ENCODE measurements at places on chromosomes 5 and 9.
A peak's percentile ranks its signal among the peaks of the same experiment; 100 is the strongest.

GRCh38 chr5:118791926-118792734 is 196.2 kb downstream of the DTWD2 start:
- no peak for DNase-seq

DNA sequence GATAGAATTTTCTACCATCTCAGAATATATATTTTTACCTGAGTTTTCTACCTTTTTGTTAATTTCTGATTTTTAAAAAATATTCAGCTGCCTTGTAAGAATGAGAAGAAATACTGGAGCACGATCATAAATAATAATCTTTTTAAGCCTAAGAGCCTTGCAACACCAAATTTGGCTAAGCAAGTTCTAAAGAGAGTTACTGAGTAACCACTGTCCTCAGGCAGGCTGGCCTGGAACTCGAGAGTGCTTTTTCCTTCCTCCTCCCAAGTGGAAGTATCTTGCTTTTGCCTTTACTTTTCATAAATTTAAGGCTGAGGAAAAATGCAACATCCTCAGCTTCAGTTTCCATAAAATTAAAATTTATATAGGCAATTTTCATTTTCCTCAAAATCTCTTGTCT is 21.0 kb downstream of the GLRX start:
- DNase-seq = no peak

DNA sequence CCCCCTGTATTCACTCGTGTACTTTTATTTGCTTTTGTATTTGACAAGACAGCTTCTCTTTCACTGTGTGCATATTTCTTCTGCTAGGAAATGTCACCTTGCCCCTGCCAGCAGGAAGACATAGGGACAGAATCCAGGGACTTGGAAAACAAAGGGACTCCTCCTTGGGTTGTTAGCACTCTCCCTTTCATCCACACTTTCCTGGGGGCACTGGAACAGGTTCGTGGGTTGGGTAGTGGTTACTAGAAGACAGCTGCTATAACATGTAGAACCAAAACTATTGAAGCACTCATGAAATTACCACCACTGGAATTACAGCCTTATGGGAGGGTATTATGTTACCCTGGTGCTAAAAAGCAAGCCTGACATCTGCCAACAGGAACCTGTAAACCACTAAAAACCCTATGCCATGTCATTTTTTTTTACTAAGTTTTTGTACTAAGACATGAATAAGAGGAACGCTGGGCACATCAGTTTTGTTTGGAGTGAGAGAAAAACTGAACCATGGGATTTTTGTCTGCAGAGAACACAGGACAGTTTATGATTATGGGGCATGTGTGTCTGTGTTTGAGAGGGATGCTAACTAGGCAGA is 4.7 kb upstream of the CCL28 start:
- DNase-seq = no peak

DNA sequence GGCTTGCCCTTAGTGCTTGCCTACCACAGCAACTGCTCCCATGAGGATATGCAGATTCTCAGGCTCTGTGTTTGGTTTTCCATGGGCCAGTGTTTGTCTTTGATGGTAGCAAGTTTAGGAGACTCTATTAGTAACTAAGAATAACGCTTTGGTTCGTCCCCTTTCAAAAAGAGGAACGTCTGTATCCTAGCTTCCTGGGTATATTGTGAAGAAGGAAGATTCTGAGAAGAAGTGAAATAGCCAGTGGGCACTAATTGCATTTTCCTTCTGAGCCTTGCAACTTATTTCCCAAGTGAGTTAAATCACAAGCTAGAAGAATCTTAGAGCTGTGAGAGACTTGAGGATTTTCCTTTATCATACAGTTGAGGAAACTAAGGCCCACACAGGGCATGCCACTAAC is 376.8 kb downstream of the PIK3R1 start:
- DNase-seq = no peak

DNA sequence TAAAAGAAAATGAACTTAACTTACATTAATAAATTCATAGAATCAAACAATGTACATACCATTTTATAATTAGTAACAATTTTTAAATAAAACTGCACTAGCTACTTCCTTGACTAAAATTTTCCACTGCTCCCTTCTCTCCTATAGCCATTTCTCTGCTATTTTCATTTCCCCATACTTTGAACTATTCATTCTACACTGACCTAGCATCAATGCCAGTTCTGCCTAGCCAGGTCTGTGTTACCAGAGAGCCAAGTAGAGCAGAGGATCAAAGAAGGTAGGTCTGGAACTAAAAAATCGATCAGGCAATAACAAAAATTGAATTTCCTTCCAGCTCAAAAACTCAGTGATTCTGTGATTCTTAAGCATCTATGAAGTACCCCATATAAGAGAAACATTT is 84.5 kb downstream of the ERMP1 start:
- DNase-seq = no peak

GRCh38 chr9:110869931-110870330 is 168.3 kb downstream of the LPAR1 start:
- DNase-seq = no peak

DNA sequence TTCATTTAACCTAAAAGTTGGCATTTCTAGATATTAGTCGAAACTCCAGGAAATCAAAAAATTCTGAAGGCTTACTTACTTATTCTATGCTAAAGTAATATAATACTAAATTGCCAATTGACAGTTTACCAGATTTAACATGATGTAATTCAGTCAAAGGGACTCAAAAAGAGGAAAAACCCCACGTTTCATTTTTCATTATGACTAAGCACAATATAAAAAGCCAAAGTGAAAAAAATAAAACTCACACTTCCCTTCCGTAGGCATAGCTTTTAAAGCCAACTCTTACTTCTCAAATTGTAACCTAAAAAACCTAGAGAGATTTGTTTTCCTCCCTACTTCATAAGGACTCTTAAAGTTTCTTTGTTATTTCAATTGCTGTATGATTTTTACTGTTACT is 146.6 kb downstream of the RAPGEF6 start:
- DNase-seq = no peak

GRCh38 chr9:25472681-25473080 is 205.6 kb downstream of the TUSC1 start:
- DNase-seq = no peak

GRCh38 chr5:140196115-140196814 is 21.3 kb downstream of the CYSTM1 start:
- DNase-seq = no peak

DNA sequence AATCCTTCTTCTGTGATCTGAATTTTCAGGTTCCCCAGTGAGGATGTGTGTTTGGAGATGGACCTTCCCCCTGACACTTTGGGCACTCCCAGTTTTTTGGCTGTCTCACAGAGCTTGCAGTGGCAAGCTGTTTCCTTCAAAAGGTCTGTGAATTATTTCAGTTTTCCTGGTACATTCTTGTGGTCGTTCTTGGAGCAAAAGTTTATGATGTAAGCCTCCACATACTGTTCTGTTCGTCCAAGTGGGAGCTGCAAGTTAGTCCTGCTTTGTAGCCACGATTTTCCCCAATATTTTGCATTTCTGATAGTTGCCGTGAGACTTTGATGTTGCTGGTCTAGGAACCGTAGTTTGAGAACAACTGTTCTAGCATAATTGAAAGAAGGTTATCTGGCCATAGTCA is 88.3 kb downstream of the MTAP start:
- DNase-seq = no peak

DNA sequence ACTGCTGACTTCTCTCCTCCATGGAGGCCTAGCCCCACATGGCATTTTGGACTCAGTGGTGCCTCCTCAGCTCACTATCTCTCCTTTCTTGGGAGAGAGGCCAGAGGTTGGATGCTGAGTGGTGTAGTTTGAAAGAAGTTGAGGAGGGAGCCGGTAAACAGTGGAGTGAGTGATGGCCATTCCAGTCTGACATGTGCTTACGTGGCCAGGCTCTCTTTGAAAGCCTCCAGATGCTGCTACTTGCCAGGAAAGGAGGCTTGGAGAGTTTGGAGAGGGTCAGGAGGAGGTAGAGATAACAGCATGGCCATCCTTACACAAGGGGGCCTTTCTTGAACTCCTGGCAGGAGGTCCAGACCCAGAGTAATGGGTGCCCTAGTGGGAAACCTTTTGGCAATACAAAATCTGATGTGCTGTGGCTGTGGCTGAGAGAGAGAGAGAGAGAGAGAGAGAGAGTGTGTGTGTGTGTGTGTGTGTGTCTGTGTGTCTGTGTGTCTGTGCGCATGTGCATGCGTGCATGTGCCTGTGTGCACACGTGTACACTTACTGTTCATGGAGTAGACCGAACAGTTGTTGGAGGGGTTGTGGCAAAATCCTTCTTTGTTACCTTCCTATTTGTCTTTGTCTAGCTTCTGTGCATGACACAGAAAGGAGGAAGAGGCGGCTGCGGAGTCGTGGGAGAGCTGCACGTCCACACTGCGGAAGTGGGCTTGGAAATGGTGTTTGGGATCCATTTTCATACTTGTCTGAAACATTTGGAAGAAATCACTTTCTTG is 37.8 kb downstream of the RALGPS1 start:
- DNase-seq = no peak

DNA sequence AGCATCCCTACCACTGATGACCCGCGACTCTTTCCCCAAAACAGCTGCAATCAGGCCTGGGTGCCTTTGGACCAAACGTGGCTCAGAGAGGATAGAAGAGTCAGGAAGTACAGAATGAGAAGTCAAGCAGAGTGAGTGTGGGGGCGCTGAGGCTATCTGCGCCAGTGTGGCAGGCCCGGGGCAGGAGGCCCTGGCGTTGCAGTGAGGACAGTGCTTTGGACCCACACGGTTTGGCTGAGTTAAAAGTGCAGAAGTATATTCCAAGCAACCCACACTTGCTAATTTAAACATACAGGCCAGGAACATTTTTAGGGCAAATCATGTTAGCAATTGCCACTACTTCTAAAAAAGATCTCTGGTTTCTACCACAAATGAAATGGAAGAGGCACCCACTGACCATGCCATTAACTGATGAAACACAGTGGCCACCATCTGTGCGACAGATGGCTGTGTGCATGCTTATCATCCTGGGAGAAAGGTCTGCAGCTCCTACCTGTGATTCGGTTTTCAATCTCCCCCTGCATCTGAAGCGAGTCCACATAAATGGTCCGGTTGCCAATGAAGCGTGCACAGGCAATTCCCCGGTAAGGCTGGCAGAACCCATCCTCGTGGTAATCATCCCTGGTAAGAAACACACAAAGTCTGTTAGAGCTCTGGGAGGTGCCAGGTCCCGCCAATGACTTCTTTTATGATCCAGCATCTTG is 213.0 kb downstream of the ROR2 start:
- no peak for DNase-seq

- no peak for DNase-seq
These were observed 992.1 kb downstream of the PTPRD start for GRCh38 chr9:9620736-9621135.

DNA sequence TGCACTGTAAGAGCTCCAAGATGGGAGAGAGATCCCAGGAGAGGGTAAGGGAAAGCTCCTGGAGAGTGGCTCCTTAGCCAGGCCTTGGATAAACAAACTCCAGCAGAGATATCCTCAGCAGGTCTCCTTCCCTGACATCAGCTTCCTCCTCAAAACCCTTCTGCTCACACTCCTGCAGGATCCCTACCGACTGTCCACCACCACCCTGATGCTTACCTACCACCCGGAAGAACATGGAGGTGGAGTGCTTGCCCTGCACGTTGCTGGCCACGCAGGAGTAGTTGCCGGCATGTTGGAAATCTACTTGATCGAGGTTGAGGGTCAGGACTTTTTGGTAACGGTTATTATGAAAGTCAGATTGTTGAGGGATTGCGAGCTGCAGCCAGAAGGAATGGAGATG is 9.3 kb downstream of the CSF1R start:
- no peak for DNase-seq

DNA sequence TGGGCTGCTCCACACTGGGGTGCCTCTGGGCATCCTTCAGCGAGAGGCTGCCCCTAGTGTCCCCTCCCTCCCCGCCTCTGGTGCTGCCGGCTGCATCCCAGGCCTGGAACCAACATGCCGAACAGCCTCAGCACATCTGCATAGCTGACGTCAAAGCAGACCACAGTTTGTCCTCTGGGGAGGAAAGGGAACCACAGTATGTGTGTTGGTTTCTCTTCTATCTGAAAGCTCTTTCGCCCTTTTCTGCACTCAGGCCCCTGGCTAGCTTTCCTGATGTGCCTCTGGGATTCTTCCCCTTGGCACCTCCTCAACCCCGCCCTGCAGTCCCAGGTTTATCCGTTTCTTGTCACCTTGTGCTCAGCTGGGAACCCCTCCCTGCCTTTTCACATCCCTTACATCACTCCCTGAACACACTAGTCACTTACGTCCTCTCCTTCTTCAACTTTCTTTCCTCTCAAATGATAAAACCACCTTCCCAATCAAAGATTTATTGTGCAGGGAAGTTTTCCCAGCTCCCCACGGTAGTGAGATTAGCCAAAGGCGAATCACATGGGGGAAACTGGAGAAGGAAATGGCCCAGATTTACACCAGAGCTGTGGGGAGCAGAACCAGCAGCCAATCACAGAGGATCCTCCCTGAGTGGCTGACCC is 35.5 kb upstream of the B4GALT1 start:
- DNase-seq = no peak

DNA sequence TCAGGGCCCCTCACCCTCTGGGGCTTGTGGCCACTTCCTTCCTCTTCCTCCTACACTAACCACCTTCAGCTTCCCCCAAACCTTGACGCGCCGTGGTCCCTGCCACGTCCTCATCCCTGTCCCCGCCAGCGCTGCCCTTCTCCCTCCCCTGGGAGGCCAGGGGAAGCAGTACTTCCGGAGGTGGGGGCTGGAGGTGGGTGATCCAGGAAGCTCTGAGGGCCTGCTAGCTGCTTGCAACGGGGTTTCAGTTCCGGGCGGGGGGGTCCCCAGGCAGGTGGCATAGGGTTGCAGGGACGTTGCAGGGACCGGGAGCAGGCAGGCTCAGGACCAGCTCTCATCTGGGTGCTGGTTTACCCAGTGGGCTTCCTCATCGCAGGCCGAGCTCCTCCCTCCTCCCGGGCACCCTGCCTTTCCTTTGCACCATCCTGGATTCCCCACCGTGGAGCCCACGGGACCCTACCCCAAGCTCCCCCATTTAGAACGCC is 70.0 kb downstream of the RXRA start:
- peak; percentile 17 for DNase-seq

DNA sequence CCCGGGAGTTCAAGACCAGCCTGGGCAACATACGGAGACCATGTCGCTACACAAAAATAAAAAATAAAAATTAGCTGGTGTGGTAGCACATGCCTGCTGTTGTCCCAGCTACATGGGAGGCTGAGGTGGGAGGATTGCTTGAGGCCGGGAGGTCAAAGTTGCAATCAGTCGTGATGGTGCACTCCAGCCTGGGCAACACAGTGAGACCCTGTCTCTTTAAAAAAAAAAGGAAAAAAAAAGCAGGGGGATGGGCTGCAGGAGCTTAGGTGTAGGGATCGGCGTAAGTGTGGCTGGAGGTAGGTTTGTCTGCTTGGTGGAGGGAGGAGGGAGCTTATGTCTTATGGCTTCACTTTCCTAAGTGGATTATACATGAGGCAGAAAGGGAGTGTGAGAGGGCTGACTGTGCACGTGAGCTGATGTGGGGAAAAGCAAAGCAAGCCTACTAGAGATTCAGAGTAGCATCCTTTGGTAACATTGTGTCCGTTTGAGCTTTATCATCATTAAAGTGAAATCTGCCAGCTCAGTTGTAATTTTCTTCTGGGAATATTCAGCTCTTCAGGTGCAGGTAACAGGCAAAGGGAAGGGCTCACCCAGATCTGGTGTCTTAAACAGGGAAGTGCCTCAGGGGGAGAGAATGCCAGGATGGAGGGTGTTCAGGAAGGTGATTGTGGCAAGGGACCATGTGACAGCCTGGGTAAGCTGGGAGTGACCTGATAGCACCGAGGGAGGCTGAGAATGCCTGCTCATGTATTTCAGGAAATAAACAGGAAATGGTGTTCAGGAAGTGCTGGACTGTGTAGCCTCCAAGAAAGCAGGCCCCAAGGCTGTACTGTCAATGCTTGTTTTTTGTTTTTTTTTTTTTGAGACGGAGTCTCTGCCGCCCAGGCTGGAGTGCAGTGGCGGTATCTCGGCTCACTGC is 17.6 kb upstream of the SETX start:
- no peak for DNase-seq

All from activated CD8-positive, alpha-beta memory T cell treated with anti-CD3 and anti-CD28 coated beads for 1 hour (primary cell).